Activated CD8-positive, alpha-beta T cell treated with anti-CD3 and anti-CD28 coated beads for 36 hours (primary cell): ENCODE measurements at places on chromosomes 5 and 9. TPM values are rescaled to one million over a fixed set of nuclear protein-coding genes. Genes with fewer than 3 reads are reported as not detected.

Gene DBH
- not detected for total RNA-seq

DNA sequence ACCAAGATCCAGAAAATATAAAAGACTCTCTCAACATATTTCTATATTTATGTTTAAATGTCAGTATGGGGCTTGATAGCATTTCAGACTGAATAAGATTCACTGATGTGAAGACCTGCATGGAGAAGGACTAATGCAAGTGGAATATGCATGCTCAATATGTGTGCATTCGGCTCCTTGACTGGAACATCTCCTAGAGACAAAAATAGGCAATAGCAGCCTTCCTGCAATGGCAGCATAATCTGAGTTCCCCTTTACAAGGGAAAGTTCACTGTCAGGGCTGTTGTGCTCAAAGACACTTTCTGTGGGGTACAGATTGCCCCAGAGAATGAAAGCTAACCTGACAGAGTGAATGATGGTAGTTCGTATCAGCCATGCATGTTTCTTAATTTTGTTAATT, 42.4 kb downstream of the STARD4 start:
- no peak overlapping the region for H3K27ac ChIP-seq
- DNase-seq: no peak
- H3K27me3 ChIP-seq: no peaks in the 10 kb centered on the region
- H3K36me3 ChIP-seq: peaks cover 26% of the 10 kb centered on the region
- no peak overlapping the region for H3K4me3 ChIP-seq

DNA sequence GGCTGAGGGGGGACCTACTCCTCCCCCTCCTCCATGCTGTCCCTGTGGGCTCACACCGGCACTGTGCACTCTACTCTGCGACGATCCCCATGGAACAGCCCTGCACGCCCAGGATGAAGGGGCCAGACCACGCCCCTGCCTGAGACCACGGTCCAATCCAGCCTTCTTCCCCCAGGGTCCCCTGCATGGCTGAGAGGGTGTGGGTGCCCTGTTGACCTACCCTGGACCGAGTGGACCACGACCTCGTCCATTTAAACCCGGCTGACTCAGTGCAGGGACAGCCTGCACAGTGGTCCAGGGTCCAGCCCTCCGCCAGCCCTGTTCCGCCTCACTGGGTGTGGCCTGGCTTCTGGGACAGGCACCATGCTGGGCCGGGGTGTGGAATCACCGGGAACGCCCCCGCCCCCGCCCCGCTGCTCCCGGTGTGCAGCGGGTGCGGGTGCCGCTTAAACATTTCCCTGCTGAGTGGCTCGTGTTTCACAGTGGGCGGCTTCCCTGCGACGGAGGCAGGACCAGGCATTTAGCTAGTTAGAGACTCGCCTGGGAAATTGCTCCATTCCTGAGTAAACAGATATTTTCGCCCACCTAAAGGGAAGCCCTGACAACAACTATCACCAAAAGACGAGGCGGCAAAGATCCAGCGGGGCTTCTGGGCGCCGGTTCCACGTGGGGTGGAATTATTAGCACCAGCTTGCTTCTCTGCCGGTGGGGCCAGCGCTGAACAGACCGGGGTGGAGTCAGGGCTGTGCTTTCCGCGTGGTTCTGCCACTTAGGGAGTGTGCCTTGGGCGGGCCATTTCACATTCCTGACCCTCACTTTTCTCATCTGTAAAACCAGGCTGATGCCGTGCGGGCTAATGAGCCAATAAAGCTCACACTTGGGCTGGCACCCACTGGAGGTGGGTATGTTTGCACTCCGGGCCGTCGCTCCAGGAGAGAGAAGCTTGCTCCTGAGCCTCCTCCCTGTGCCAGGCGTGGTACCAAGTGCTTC, 22.6 kb downstream of the DBH start:
- H3K36me3 ChIP-seq: no peaks in the 10 kb centered on the region
- H3K27me3 ChIP-seq: peaks cover 41% of the 10 kb centered on the region
- peak; percentile 29 for DNase-seq
- H3K4me3 ChIP-seq: no peak overlapping the region
- H3K27ac ChIP-seq: no peak overlapping the region
- H3K4me1 ChIP-seq: peaks cover 25% of the 10 kb centered on the region

- H3K4me1 ChIP-seq: no peaks in the 10 kb centered on the region
- no peaks in the 10 kb centered on the region for H3K27me3 ChIP-seq
- no peak overlapping the region for H3K27ac ChIP-seq
Measured at GRCh38 chr5:91219803-91220371, 163.2 kb downstream of the ARRDC3 start.

- H3K4me1 ChIP-seq: no peaks in the 10 kb centered on the region
- no peak for DNase-seq
- no peak overlapping the region for H3K4me3 ChIP-seq
- no peaks in the 10 kb centered on the region for H3K36me3 ChIP-seq
- no peaks in the 10 kb centered on the region for H3K27me3 ChIP-seq
Measured at GRCh38 chr5:89728134-89728533, 681.4 kb downstream of the CETN3 start.

DNA sequence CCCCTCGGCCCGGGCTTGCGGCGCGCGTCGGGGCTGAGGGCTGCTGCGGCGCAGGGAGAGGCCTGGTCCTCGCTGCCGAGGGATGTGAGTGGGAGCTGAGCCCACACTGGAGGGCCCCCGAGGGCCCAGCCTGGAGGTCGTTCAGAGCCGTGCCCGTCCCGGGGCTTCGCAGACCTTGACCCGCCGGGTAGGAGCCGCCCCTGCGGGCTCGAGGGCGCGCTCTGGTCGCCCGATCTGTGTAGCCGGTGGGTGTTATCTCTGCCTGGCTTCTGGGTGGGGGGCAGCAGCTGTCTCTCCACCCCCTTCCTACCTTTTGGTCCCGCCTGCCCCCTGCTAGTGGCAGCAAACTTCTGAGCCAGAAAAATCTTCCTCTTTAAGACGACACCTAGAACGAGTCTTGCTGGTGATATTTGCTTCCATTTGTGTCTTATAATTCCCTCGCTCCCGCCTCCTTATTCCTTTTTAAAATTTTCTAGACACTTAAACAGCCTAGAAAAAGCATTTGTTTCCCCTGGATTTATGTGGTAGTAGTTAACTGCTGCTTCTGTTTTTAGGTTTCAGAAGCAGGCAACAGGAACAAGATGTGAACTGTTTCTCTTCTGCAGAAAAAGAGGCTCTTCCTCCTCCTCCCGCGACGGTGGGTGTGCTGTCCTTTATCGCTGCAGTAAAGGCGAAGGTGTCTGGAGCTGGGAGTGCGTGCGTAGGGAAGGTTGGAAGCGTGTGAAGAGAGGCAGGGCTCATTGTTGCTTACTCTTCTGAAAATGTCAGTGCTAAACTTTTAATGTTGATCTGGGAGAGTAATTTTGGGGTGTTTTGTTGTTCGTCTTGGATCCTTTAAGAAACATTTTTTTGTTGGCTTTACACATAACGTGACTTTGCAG, 554 bp downstream of the JAK2 start:
- H3K27me3 ChIP-seq: no peaks in the 10 kb centered on the region
- peaks cover 10% of the 10 kb centered on the region for H3K36me3 ChIP-seq
- DNase-seq: peak; percentile 39

Gene ANKDD1B
- not detected for total RNA-seq

- no peak for DNase-seq
- no peak overlapping the region for H3K27ac ChIP-seq
- peaks cover 59% of the 10 kb centered on the region for H3K36me3 ChIP-seq
- H3K4me1 ChIP-seq: peaks cover 15% of the 10 kb centered on the region
Measured at GRCh38 chr9:83675466-83675865, 32.3 kb downstream of the UBQLN1 start.

Gene CD74
- total RNA-seq: 277 TPM

DNA sequence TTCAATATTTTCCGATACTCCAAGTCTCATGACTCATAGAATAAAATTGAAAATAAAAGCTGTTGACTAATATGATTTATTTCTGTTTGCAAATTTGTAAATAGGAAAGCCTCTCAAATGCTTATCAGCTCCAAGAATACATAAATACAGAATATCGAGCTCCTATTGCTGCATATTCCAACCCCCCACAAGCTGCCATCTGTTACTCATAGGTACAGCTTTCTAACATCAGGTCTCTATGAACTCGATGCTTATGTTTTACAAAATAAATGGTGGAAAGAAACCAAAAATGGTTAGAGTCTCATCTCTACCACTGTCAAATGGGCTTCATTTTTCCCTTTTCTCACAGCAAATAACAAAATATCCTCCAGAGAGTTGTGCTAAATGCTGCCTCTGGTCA, 631.6 kb upstream of the CDH18 start:
- H3K27ac ChIP-seq: no peak overlapping the region
- no peaks in the 10 kb centered on the region for H3K36me3 ChIP-seq
- H3K27me3 ChIP-seq: no peaks in the 10 kb centered on the region

Gene FBXW5
- 54.0 TPM for total RNA-seq

Gene LECT2
- not detected for total RNA-seq

Gene SLC4A9
- 0.36 TPM for total RNA-seq

GRCh38 chr9:92206488-92206887, 87.0 kb downstream of the IARS1 start:
- no peak overlapping the region for H3K27ac ChIP-seq
- no peaks in the 10 kb centered on the region for H3K4me1 ChIP-seq
- no peak overlapping the region for H3K4me3 ChIP-seq
- H3K27me3 ChIP-seq: no peaks in the 10 kb centered on the region

GRCh38 chr5:71744009-71744790, 25.1 kb downstream of the CARTPT start:
- DNase-seq: no peak
- no peaks in the 10 kb centered on the region for H3K36me3 ChIP-seq
- no peak overlapping the region for H3K27ac ChIP-seq
- H3K4me3 ChIP-seq: no peak overlapping the region

DNA sequence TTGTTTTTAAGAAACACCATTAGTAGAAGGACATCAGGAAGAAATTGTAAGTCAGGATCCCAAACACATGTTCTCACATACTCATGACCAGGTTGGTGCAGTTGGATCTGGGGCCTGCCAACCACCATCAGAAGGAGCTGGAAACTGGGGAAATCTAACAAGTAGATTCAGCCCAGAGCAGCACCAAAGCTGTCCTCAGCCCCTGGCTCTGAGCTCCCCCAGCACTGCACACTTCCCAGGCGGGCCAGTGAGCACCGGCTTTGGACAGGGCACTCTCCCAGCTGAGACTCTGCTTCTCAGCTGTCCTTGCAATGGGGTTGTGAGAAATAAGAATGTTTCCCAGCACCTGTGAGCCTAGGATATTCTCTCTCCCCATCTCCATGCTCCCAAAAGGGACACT, 162.5 kb downstream of the PAX5 start:
- no peaks in the 10 kb centered on the region for H3K4me1 ChIP-seq
- peaks cover 4% of the 10 kb centered on the region for H3K27me3 ChIP-seq
- no peak overlapping the region for H3K27ac ChIP-seq

Gene OLFM1
- total RNA-seq: not detected

DNA sequence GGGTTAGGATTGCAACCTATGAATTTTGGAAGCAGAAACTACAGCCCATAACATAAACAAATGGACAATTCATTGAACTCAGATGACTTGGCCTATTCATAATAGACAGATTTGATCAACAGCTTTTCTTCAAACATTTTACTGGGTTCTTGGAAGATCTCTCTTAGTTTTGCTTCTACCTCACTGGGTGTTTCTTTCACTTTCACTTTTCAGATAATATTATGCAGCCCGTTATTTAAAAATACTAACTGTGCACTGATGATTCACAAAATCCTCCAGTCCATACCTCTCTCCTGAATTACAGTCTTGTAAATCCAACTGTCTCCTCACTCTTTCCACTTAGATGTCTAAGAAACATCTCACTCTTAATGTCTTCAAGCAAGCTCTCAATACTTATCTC, 183.5 kb upstream of the IRX1 start:
- no peaks in the 10 kb centered on the region for H3K27me3 ChIP-seq
- H3K4me1 ChIP-seq: no peaks in the 10 kb centered on the region

Gene PNPLA7
- 4.8 TPM for total RNA-seq

Gene IL4
- total RNA-seq: 1.4 TPM

Gene SCGB3A2
- total RNA-seq: not detected
